Sigmoid colon (tissue), 7 donors: ENCODE measurements at places on chromosomes 5 and 9. TPM values are rescaled to one million over a fixed set of nuclear protein-coding genes. Genes with fewer than 3 reads are reported as not detected.

Gene NKD2
- polyA plus RNA-seq: 1.8 TPM

Gene GMCL2
- not detected for polyA plus RNA-seq

Gene DCAF10
- 9.9 TPM for polyA plus RNA-seq

Gene SPATA31C1
- not detected for polyA plus RNA-seq

Gene FAF2
- polyA plus RNA-seq: 19.8 TPM

Gene IL9
- not detected for polyA plus RNA-seq

Gene CCDC187
- polyA plus RNA-seq: 0.32 TPM

Gene ALDOB
- 9.6 TPM for polyA plus RNA-seq

Gene FAM174A
- 21.7 TPM for polyA plus RNA-seq

Gene TYRP1
- polyA plus RNA-seq: 0.46 TPM

Gene LHX3
- polyA plus RNA-seq: not detected

Gene TEX48
- polyA plus RNA-seq: not detected

Gene FAM200C
- 1.2 TPM for polyA plus RNA-seq

Gene SH3TC2
- polyA plus RNA-seq: not detected

Gene SAXO1
- polyA plus RNA-seq: not detected

Gene OR1B1
- polyA plus RNA-seq: not detected

Gene POLR3G
- 0.46 TPM for polyA plus RNA-seq

Gene EGFL7
- polyA plus RNA-seq: 43.5 TPM

Gene SLIT3
- 4.2 TPM for polyA plus RNA-seq

Gene FBP2
- polyA plus RNA-seq: not detected

Gene SOX30
- not detected for polyA plus RNA-seq

Gene PDZD2
- 1.9 TPM for polyA plus RNA-seq

Gene MCTP1
- 2.1 TPM for polyA plus RNA-seq

Gene OR1Q1
- not detected for polyA plus RNA-seq

Gene CRAT
- 58.3 TPM for polyA plus RNA-seq

Gene STK10
- polyA plus RNA-seq: 28.6 TPM
